Astrocyte of the cerebellum (primary cell): ENCODE measurements at places on chromosomes 2 and 18.
A peak's percentile ranks its signal among the peaks of the same experiment; 100 is the strongest.

- no peak for DNase-seq
Observed at GRCh38 chr2:183505911-183506310, 381.7 kb downstream of the NUP35 start.

GRCh38 chr2:240983361-240983995 is 14.9 kb upstream of the SNED1 start:
- no peak for DNase-seq

DNA sequence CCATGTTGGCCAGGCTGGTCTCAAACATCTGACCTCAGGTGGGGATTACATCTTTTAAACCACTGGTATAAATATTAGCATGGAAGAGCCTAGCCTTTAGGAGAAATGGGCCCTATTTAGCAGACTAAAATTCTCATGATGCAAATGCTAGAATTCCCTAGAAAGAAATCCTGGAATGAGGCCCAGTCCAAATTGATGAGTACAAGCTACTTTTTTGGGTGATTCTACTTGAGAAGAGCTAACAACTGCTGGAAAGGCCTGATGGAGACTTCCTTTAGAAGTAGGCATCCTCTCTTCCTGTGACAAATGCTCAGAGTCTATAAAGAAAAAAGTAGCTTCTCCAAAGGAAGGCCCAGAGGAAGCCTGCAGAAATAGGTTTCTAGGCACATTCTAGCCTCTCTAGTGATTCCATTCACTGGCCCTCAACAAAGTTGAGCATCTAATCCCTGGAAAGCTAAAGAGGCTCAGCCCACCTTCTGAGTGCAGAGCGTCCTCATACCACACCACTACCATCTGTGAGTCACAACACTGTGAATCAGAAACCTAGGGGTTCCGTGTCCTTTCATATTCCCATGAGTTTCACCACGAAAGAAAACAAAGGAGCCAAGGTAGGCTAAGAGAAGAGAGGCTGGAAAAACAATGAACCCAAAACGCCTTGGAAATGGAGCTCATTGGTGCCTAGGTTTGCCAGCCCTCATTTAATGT is 183.1 kb downstream of the C1D start:
- peak; percentile 61 for DNase-seq

- DNase-seq, result peak; percentile 29
Observed at GRCh38 chr2:219073413-219074129, 12.8 kb upstream of the IHH start.

GRCh38 chr2:128752691-128753263 is 434.1 kb upstream of the HS6ST1 start:
- no peak for DNase-seq

- no peak for DNase-seq
Observed at GRCh38 chr2:120747281-120747680, 11.6 kb downstream of the GLI2 start.
